ENCODE measurements at places on chromosomes 12 and 14.

DNA sequence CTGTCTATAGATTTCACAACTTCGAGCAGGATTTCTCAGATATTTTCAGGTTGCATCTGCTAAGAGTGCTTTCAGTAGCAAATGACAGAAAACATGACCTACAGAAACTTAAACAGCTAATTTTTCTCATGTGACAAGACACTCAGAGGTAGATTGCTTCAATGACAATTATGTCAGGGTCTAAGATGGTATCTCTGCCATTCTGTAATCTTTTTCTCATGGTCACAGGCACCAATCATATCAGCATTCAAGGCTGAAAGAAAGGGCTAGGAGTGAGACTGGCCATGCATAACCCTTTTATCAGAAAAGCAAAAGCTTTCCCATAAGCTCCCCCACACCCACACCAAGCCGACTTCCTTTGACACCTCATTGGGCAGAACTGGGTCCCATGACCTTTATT, 450.5 kb upstream of the FAR2 start:
- no peak for DNase-seq

GRCh38 chr12:13148485-13148847, 45.0 kb upstream of the GSG1 start:
- no peak for DNase-seq

- DNase-seq: no peak
Measured at GRCh38 chr12:116673681-116674111, 64.2 kb downstream of the SPRING1 start.

DNA sequence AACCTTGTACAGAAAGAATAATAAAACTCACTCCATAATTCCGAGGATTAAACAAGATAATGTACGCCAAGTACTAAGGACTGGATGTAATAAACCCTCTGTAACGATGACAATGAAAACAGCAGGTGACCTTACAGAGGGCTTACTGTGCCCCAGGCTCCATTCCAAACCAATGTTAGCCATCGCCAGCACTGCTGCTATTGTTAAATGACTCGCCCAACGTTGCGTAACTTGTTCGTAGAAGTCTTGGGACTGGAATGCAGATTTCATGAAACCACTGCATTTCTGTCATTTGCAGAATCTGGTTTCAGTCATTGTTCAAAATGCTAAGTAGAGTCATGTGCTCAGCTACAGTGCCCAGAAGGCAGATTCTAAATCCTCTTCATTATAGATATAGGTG, 728 bp upstream of the STON2 start:
- no peak for DNase-seq

- DNase-seq: no peak
Measured at GRCh38 chr12:713281-713875, 39.0 kb upstream of the WNK1 start.

DNA sequence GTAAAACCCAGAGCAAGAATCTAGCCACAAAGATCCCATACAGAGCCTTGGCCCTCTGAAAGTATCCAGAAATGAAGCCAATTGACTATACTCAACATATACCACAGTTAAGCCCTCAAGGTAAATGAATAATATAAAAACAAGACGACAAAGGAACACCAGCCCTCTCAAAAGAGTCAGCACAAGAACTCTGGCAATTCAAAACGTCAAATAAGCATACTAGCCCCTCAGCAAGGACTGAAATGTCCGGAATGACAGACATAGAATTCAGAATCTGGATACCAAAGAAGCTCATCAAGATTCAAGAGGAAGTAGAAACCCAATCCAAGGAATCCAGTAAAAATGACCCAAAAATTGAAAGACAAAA, 49.9 kb downstream of the GTF2A1 start:
- no peak for DNase-seq

DNA sequence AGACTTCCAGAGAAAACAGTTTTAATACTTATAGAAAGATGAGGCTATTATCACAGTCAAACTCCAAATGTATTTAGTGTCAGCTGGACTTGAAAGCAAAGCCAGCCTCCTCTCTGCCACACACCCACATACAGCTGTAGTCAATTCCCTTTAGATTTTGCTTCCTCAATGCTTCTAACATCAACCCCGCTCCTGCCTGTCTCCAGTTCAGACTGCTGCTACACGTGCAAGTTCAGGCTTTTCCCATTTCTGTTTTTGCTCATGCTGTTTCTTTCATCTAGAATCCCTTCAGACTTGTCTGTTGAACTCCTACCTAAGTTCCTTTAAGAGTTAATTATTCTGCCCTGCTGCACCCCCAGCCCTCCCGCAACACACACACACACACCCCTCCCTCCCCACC, 380.0 kb downstream of the KCNH5 start:
- DNase-seq: no peak

- DNase-seq: no peak
Measured at GRCh38 chr12:117986705-117987469, 18.1 kb upstream of the KSR2 start.

GRCh38 chr14:38004610-38004879, 203.2 kb upstream of the SSTR1 start:
- no peak for DNase-seq

GRCh38 chr12:48119834-48120195, 651 bp downstream of the PFKM start:
- DNase-seq: no peak

GRCh38 chr12:114403690-114404066, 2.3 kb downstream of the TBX5 start:
- DNase-seq: no peak

DNA sequence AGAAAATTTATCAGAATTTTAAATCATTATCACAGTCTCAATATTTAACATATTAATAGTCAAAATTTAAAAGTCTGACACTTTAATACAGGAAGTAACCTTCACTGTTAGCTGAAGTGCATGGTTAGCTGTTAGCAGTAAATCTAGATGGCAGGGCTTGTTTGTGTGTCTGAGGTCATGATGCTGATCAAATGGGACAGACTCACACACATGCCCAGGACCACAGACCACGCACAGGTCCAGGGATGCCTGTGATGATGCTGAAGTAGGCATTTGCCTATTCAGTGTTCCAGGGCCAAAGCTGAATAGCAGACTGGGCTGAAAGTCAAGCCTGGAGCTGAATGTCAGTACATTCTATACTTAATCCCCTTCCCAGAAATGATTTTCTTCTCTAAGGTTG, 20.5 kb downstream of the FNTB start:
- DNase-seq: no peak

DNA sequence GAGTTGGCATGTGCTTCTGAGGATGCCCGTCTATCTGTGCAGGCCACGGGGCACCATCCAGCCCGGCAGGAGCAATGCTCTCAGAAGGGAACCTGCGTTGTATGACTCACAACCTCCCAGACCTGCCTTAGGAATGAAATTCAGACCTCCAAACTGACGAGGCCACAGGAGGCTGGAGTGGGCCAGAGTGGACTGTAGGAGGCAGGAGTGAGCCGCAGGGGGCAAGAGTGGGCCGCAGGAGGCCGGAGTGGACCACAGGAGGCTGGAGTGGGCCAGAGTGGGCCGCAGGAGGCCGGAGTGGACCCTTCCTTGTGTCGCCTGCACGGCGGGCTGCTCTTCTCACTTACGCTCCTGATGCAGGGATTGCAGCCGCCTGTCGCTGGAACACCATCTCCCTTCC, 11.1 kb upstream of the FBRSL1 start:
- no peak for DNase-seq

- no peak for DNase-seq
Measured at GRCh38 chr14:86404989-86405649, 875.2 kb downstream of the FLRT2 start.

DNA sequence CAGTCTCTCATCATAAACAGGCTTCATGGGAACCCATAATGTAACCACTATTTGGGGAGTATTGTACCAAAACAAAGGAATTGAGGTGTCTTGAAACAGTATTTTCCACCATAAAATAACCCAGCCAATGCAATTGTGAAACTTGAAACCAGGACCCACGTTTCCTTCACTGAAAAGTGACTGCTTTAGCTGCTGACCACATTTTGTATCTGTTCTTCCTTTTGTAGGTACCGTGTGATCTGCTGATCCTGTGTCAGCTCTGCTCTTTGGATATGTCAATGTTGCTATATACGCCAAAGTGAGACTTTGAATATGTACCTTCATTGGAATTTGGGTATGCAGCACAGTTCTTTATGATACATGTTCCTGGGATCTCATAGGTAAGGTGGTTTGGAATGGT, 95.1 kb upstream of the CNTN1 start:
- no peak for DNase-seq

DNA sequence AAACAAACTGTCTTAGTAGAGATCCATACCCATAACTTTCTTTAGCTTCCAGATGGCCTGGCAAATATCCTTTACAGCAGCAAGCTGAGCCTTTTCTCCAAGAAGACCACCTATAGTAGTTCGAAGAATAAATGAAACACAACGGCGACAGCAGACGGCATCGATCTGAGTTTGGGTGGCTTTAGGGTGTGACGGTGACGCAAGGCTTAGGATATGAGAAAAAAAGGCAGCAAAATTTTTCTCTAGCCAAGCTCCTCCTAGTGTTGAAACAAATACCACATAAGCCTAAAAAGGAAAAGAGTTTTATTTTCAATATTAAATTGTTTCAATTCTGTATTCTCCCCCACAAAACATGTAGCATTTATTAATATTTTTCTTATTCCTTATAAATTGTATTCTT, 33.3 kb downstream of the HEATR5A start:
- no peak for DNase-seq

DNA sequence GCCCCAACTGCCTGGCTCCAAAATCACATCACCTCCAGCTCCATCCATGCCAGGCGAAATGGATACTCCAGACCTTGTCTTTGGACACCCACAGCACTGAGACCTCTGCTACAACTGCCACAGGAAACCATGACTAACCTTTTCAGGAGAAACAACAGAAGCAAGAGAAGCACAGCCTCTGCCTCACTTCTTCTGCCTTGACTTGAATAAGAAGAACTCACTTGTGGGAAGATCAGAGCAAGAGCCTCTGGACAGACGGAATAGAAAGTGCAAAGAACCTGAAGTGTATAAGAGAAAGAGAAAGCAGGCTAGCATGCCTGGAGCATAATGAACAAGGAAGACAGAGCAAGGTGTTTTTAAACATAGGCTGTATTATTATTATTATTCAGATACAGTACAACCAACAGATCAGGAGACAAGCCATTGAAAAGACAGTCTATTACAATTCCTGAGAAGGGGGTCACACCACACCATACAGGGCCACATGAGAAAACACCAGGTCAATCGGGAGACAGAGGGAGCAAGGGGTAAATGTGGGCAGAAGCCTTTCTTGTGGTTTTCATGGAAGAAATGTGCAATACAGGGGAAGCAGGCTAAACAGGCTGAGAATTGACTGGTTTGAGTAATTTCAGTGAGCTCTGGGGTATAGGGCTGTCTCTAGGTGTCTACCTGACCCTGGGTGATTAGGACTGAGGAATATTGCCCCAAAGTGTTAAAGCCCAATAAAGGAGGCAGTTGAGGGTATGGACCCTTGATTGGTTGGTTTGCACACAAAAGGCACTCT, 7.4 kb upstream of the OR10P1 start:
- DNase-seq: no peak

DNA sequence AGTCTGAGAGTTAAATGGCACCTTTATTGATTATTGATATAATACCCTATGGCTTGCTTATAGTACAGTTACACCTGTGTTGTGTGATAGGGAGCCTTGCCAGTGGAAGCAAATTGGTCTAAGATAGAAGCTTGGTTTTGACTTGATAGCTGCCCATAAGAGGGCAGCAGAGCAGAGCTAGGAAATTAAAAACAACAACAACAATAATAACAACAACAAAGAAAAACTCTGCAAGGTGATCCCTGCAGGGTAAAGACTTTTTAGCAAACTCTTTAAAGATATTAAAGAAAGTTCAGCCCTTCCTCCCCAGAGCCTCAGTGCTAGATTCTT, 18.0 kb upstream of the RNASE10 start:
- DNase-seq: no peak

DNA sequence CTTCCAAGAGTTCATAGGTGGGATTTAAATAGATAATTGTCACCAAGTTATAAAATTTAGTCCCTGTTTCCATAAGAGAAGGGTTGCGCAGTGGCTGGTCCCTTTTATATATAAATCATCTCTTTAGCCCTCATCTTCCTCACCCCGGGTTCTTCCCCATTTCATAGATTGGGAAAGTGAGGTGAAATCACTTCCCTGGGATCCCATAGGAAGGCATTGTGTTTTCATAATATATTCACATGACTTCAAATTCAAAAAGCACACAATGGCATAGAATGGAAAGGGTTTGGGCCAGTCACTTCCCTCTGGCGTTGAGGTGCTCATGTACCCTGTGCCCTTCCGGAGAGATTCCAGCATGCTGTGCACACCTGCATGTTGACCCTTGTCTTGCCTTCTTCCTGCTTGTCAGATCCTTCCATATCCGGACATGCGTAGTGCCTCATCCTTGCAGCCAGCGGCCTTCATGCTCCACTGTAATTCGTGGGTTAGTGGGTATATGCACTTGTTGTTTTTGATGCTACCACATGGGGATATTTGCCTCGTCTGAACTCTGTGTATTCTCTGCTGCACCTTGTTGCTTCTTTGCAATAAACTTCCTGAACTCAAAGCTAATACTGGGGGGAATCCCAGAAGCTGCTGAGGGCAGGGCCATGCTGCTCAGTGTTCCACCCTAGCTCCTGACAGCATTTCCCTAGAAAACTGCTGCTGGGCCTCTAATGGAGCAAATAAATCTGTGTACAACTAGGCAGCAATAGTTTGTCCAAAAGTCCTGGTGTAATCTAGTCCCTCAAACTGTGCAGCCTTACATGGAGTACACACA, 59.6 kb downstream of the ANAPC7 start:
- DNase-seq: no peak

DNA sequence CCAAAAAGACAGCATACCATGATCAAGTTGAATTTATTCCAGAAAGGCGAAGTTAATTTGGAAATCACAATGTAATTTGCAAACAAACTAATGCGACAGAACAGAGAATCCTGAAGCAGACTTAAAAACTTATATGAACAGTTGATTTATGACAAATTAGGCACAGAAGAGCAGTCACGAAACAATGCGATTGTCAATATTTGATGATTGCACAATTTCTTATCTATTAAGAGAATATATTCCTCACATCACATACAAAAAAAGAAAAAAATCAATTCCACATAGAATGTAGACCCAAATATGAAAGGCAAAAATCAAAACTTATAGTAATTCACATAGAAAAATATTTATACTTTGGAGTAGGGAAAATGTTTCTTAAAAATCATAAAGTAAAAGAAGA, 28.9 kb downstream of the COX16 start:
- DNase-seq: no peak

DNA sequence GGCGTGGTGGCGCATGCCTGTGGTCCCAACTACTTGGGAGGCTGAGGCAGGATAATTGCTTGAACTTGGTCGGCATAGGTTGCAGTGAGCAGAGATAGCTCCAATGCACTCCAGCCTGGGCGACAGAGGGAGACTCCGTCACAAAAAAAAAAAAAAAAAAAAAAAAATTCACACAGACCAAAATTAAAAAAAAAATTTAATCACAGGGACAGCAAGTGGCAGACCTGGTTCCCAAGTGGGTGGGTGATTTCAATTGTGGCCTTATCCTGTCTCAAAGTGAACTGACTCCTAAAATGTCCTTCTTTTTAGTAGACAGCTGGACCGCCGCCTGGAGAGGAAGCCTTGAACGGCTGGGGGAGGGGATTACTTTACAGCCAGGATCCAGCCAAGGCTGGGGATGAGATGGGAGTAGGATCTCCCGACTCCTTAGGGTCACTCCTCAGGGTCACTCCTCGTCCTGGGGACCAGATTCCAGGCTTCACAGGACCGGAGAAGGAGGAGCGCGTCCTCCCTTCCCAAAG, 1.5 kb upstream of the KCNH3 start:
- no peak for DNase-seq
